ENCODE measurements at places on chromosomes 13 and 19.
A peak's percentile ranks its signal among the peaks of the same experiment; 100 is the strongest.

DNA sequence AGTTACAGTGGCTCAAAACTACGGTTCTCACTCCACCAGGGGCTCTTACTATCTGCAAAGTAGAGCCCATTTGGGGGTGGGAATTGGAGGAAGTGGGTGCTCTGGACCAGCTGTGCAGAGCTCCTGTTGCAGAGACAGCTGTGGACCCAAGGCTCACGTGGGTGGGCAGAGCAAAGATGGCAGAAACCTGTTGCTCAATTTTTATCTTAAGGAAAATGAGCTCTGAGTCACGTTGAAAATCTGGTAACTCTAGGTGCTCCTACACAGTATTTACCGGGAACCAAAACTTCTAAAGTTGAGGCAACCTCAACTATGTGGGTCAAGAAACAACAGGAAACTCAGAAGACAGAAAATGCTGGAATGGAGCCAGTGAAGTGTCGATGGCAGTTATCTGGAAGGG is 30.2 kb upstream of the SLC15A1 start:
- no peak for DNase-seq

DNA sequence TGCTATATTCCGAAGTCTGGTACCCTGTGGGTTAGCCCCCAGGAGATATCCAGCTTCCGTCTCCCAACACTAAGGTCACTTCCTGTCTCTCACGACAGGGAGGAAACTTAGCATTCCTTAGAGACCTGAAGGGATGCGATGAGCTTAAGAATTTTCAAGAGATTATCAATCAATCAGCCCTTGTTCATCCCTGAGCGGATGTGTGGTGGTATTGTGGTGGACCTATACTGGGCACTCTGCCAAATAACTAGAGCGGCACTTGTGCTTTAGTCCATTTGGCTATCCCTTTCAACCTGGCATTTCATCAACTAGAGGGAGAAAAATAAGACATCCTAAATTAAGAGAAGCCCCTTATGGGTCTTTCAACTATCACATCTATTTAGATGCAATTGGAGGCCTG is 30.9 kb upstream of the ZNF562 start:
- no peak for DNase-seq

DNA sequence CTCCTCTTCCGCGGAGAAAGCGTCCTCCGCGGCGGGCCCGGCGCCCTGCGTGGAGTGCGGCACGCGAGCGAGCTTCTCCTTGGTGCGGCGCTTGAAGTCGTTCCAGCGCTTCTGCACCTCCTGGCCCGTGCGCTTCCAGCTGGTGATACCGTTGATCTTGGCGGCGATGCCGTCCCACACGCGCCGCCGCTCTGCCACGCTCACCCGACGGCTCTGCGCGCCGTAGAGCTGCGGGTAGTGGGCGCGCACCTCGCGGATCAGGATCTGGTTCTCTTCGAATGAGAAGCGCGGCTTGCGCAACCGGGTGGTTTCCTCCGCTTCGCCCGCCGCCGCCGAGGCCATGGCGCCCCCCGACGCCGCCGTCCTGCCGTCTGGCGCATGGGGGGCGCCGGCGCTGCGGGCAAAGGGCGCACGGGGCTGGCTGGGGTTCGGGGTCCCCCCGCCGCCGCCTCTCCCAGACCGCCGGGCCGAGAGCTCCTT is 941 bp downstream of the MYPOP start:
- DNase-seq: peak; percentile 65

- no peak for DNase-seq
These were observed 1.4 kb downstream of the ACTN4 start for GRCh38 chr19:38648769-38649304.

- no peak for DNase-seq
These were observed 4.7 kb upstream of the FBL start for GRCh38 chr19:39850892-39851291.

DNA sequence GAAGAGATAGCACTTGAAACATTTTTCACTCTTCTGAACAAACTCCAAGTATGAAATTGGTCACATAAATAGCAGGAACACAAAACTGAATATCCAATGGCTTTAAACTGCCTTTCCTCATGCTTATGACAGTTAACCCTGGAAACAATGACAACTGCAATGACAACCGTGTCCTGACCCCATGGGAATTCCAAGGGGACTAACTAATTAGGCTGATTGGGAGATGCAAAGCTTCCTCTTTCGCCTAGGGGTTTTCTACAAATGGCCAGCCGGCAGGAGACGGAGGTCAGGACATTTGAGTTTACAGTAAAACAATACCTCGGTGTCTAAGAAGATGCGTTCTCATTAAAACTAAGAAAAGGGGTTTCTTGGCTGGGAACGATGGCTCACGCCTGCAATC is 53.0 kb upstream of the URAD start:
- DNase-seq: no peak

- DNase-seq: no peak
These were observed 207.3 kb downstream of the DLEU7 start for GRCh38 chr13:50636007-50636704.

DNA sequence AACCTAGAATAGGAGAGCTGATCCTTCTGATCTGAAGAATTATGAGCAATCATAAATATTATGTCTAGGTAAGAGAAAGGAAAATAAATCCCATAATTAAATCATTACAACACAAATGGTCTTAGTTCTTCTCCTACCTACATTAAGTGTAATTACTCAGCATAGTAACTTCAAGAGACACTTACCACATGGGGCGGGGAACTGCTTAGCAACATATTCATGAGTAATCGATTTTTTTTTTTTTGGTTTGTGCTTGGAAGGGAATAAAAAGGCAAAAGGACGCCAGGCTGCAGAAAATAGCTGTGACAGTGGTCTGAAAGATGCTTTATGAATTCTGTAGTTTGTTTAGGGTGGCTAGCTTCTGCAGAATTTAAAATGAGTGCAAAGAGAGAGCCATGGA is 103.3 kb upstream of the HTR2A start:
- DNase-seq: no peak

- no peak for DNase-seq
These were observed 37.1 kb upstream of the RNF113B start for GRCh38 chr13:98214008-98214643.

- DNase-seq: peak; percentile 79
These were observed 3.1 kb downstream of the RANBP3 start for GRCh38 chr19:5974721-5975387.

DNA sequence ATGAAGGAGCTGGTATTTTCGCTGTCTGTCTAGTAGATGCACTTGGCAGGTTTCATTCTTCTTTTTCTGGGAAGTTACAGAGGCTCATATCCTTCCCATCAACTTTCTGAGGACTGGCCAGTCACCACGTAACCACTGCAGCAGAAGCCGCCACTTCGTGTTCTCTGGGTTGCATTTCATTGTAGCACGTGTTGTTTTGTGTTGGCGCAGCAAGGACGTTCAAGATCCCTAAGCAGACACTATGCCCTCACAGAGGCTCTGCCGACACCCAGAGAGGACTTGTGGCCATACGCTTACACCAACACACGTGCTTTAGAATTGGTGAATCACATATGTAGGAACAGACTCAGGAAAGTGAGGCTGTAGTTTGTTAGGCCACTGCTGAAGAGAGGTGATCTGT is 42.2 kb upstream of the TEX29 start:
- no peak for DNase-seq

- no peak for DNase-seq
These were observed 23.5 kb downstream of the ACTN4 start for GRCh38 chr19:38670921-38671398.

DNA sequence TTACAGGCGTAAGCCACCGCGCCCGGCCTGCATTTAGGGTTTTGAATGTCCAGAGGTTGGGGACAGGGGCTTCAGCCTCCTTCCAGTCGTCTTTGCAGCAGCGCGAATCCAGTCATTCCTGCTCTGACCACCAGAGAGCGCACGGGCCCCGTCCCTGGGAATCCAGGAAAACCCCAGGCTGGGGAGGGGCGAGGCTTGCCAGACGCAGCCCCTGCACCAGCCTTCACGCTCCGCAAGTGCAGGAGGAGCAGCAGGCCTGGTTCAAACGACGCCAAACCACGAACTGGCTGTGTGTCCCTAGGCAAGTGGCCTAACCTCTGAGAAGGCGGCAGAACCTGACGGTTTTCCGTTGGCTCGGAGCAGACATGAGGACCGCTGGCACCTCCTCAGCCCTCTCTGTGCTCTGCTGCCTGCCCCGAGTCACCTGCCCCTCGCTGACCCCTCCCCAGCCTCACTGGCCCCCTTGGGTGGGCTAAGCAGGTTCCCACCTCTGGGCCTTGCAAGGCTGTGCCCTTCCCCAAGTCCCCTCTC is 2.0 kb upstream of the RNF126 start:
- peak; percentile 89 for DNase-seq

DNA sequence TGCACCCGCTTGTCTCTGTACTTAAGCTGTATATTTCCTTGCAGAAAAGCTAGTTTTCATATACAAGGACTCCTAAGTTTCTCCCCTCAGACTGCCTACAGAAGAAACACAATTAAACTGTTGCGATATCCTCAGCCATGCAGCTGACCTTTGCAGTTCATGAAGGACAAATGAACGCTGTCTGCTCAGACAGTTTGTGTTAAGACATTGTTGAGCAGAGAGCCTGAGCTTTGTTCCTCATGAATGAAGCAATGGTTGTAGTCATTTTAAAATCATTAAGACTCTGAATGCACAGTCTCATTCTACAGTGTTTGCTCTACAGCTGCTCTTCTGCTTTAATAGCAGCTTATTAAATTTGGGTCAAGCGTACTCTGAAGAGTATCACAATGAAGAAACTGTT is 23.2 kb upstream of the MAB21L1 start:
- DNase-seq: no peak

DNA sequence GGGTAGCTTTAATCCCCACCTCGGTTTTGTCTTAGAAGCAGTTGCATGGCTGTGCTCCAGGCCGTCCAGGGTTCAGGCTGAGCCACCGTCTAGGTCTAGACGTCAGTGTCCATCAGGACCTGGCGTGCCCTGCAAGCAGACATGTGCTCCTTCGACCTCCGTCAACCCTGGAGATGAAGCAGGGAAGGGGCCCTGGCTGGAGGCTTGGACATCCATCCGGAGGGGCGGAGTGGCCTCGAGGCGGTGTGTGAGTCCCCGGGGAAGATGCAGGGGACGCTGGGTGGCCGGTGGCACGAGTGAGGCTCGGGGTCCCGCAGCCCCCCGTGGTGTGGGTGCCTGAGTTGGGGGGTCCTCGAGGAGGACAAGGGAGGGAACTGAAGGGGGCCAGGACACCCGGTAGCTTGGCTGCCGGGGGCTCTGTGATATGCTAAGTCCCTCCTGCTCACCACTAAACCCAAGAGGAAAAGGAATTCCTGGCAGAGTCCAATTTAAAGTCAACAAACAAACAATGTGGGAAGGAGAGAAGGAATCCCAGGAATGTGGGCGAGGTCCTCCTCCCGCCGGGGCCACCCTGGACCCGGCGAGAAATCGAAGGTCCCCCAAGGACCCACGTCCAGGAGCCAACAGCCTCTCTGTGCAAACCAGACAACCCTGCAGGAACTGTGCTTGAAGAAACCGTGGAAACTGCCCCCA is 14.9 kb upstream of the PTBP1 start:
- no peak for DNase-seq

DNA sequence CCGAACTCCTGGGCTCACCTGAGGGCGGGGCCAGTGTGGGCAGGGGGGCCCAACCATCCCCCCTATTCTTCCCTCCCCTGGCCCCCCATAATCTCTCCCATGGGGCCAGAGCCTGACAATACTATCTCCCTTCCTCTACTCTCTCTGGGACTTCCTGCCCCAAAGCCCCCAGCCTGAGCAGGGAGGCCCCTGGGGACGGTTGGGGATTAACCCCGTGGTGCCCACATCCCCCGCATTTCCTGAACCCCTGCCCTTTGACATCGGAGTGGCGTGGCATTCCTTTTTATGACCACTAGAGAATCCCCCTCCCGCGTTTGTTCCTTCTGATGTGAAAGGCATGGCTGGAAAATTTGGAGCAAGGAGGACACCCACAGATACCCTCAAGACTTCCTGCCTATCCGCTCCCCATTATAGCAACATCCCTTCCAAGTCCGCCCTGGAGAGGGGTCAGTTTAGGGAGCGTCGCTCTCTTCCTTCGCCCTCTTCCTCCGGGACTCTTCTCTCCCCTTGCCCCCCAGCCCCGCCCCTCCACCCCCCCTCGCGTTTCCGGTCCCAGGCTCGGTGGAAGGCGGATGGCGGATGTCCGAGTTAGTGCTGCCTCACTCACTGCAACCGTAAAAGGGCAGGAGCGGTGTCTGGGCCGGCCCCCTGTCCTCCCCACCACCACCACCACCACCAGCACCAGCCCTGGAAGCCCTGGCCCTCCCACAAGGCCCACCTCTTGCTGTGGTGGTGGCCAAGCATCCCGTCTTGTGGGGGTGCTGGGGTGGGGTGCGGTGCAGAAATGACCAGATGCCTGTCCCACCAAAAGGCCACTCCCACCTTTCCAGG is 1.8 kb downstream of the VASP start:
- peak; percentile 73 for DNase-seq

- no peak for DNase-seq
These were observed 5.6 kb downstream of the TLE6 start for GRCh38 chr19:2982983-2983350.

DNA sequence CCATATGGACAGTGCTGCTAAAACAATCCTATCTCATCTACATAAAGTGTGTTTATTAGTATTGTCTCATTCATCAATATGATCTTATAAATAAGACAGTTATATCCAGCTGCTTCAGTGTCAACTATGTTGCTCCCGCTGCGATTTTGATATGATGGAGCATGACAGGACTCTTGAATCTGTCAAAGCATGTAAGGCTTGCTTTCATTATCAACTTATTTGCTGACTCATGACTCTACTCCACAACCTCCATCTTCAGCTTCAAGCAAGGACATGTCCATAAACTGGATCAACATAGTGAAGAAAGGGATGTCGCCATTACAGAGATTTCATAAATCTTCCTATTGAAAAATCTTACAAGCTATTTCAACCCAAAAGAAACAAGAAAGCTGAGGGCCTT is 2812.6 kb downstream of the PCDH9 start:
- DNase-seq: no peak

DNA sequence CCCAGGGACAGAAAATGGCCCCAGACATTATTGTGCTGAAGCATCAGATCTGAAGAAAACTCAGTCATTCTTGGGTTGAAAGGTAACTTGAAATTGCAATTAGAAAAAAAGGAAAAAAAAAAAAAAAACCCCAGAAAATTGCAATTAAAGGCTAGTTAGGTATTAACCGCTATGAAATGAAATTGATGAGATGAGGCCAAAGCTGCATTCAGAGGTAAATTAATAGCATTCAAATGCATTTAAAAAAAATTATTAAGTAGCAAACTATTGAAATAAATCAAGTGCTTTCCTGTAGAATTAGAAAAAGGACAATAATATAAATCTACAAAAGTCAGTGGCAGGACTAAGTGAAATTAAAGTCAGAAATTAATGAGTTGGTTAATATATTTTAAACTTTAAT is 6.4 kb downstream of the PGLS start:
- no peak for DNase-seq

- DNase-seq: peak; percentile 55
These were observed 425.7 kb downstream of the KLF12 start for GRCh38 chr13:73708393-73708985.

GRCh38 chr19:35856546-35857149 is at the start of gene KIRREL2:
Gene KIRREL2, plus strand, starts transcription at chr19:35856911. Its CDS starts 209 bp downstream, at chr19:35857120.
- peak; percentile 37 for DNase-seq

DNA sequence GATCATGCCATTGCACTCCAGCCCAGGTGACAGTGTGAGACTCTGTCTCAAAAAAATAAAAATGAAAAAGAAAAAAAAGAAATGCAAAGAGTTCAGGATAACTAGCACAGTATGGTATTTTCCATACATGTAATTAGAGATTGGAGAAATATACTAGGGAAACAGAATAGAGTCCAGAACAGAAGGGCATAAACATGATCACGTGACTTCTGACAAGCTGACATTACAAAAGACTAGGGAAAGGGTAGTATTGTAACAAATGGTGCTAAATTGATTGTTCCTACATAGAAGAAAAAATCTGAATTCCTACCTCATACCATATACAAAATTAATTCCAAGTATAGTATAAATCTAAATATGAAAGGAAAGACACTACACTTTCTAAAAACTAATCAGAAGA is 1.3 kb upstream of the NLRP5 start:
- no peak for DNase-seq

Data from activated CD4-positive, alpha-beta memory T cell treated with anti-CD3 and anti-CD28 coated beads for 36 hours (primary cell).